ENCODE measurements at places on chromosomes 16 and 17. TPM values are rescaled to one million over a fixed set of nuclear protein-coding genes. Genes with fewer than 3 reads are reported as not detected.

TBC1D26 gene
- total RNA-seq, result not detected

KRTAP4-3 gene
- total RNA-seq, result not detected

GLIS2 gene
- total RNA-seq, result 6.3 TPM

KRTAP17-1 gene
- total RNA-seq, result not detected

AP2B1 gene
- 82.8 TPM for total RNA-seq

NACA2 gene
- not detected for total RNA-seq
